ENCODE measurements at places on chromosomes 6 and 20. TPM values are rescaled to one million over a fixed set of nuclear protein-coding genes. Genes with fewer than 3 reads are reported as not detected.

GRCh38 chr6:7033202-7033601 is 74.6 kb upstream of the RREB1 start:
- H3K4me1 ChIP-seq = no peaks in the 10 kb centered on the region
- H3K36me3 ChIP-seq = no peaks in the 10 kb centered on the region
- no peak for DNase-seq
- H3K27ac ChIP-seq = no peak overlapping the region
- H3K27me3 ChIP-seq = no peaks in the 10 kb centered on the region
- no peak overlapping the region for H3K4me3 ChIP-seq

SLC26A8 gene
- not detected for total RNA-seq

- no peaks in the 10 kb centered on the region for H3K36me3 ChIP-seq
- no peaks in the 10 kb centered on the region for H3K4me1 ChIP-seq
- H3K27ac ChIP-seq = no peak overlapping the region
- no peaks in the 10 kb centered on the region for H3K27me3 ChIP-seq
Measured at GRCh38 chr6:101799531-101799930, 406.0 kb downstream of the GRIK2 start.

HEY2 gene
- total RNA-seq = 0.25 TPM

GRCh38 chr6:64782877-64783276 is 924.1 kb downstream of the EYS start:
- no peaks in the 10 kb centered on the region for H3K4me1 ChIP-seq
- H3K27me3 ChIP-seq = no peaks in the 10 kb centered on the region
- H3K36me3 ChIP-seq = no peaks in the 10 kb centered on the region
- no peak overlapping the region for H3K4me3 ChIP-seq

ELOVL4 gene
- total RNA-seq = 0.79 TPM

RAB44 gene
- total RNA-seq = 0.35 TPM

- H3K4me1 ChIP-seq = no peaks in the 10 kb centered on the region
- no peak for DNase-seq
- H3K27ac ChIP-seq = no peak overlapping the region
- no peak overlapping the region for H3K4me3 ChIP-seq
- no peaks in the 10 kb centered on the region for H3K36me3 ChIP-seq
- no peaks in the 10 kb centered on the region for H3K27me3 ChIP-seq
Measured at GRCh38 chr6:147406783-147407182, 101.7 kb upstream of the SAMD5 start.

- no peaks in the 10 kb centered on the region for H3K27me3 ChIP-seq
- no peak overlapping the region for H3K27ac ChIP-seq
- H3K4me3 ChIP-seq = no peak overlapping the region
Measured at GRCh38 chr6:105489216-105489530, 86.3 kb upstream of the PREP start.

TUBB2B gene
- 0.63 TPM for total RNA-seq

TFAP2D gene
- total RNA-seq = not detected

DNA sequence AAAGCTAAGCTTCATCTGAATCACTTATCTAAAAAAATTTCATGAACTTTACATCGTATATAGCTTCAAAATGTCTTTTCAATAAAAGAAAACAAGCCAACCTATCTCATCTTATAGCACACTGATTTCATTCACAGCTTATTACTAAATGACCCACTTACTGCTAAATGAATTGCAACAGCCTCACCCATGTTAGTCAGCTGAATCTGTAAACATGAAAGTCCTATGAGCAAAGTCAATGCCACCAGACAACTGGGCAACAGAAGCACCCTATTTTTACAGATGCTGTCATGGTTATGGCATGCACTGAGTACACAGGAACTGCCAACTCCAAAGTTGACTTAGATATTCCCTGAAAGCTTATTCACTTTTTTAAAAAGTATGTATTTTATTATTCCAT is 41.2 kb upstream of the DST start:
- DNase-seq = no peak
- no peaks in the 10 kb centered on the region for H3K4me1 ChIP-seq
- H3K27ac ChIP-seq = no peak overlapping the region
- H3K36me3 ChIP-seq = no peaks in the 10 kb centered on the region
- H3K27me3 ChIP-seq = no peaks in the 10 kb centered on the region

DNA sequence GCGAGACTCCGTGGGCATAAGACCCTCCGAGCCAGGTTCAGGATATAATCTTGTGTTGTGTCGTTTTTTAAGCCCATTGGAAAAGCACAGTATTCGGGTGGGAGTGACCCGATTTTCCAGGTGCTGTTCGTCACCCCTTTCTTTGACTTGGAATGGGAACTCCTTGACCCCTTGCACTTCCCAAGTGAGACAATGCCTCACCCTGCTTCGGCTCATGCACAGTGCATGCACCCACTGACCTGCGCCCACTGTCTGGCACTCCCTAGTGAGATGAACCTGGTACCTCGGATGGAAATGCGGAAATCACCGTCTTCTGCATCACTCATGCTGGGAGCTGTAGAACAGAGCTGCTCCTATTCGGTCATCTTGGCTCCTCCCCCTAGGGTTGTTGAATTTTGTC is 307.7 kb upstream of the DEFB115 start:
- H3K4me3 ChIP-seq = no peak overlapping the region
- no peaks in the 10 kb centered on the region for H3K4me1 ChIP-seq
- DNase-seq = no peak
- no peaks in the 10 kb centered on the region for H3K27me3 ChIP-seq
- H3K27ac ChIP-seq = no peak overlapping the region
- no peaks in the 10 kb centered on the region for H3K36me3 ChIP-seq

GRCh38 chr6:50549026-50549425 is 164.3 kb upstream of the TFAP2D start:
- H3K27ac ChIP-seq = no peak overlapping the region
- no peaks in the 10 kb centered on the region for H3K4me1 ChIP-seq
- no peak for DNase-seq
- H3K36me3 ChIP-seq = no peaks in the 10 kb centered on the region

GRCh38 chr6:134165561-134166201 is 113.3 kb upstream of the SLC2A12 start:
- H3K4me3 ChIP-seq = no peak overlapping the region
- H3K4me1 ChIP-seq = peaks cover 9% of the 10 kb centered on the region
- H3K36me3 ChIP-seq = peaks cover 5% of the 10 kb centered on the region
- no peak for DNase-seq

SLC35B2 gene
- 21.6 TPM for total RNA-seq

CRISP3 gene
- total RNA-seq = not detected

OPRL1 gene
- total RNA-seq = 1.1 TPM

- H3K27me3 ChIP-seq = no peaks in the 10 kb centered on the region
- no peak overlapping the region for H3K27ac ChIP-seq
- DNase-seq = no peak
- H3K36me3 ChIP-seq = no peaks in the 10 kb centered on the region
- no peak overlapping the region for H3K4me3 ChIP-seq
Measured at GRCh38 chr6:82614518-82614917, 250.9 kb downstream of the TPBG start.

DNA sequence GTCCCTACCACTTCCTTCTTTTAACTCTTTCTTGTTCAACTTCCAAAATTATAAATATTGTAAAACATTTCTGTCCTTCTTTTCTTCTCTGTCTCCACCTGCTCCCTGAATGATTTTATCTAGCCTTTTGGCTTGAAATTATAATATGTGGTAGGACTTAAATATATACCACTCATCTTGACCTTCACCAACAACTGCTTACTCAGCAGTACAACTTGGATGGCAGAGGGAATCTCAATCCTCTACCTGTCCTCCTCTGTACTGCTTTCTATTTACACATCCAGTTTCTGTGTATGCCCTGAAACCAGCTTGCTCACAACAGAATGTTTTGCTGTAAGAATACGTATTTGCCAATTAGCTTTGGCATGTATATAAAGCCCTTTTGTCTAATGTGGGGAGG is 1392.5 kb downstream of the EPHA7 start:
- no peaks in the 10 kb centered on the region for H3K27me3 ChIP-seq
- no peak for DNase-seq
- no peaks in the 10 kb centered on the region for H3K4me1 ChIP-seq
- no peaks in the 10 kb centered on the region for H3K36me3 ChIP-seq
- no peak overlapping the region for H3K4me3 ChIP-seq
- H3K27ac ChIP-seq = no peak overlapping the region

DDR1 gene
- 19.3 TPM for total RNA-seq

FAM209B gene
- 3.3 TPM for total RNA-seq

CTCFL gene
- total RNA-seq = not detected

DNA sequence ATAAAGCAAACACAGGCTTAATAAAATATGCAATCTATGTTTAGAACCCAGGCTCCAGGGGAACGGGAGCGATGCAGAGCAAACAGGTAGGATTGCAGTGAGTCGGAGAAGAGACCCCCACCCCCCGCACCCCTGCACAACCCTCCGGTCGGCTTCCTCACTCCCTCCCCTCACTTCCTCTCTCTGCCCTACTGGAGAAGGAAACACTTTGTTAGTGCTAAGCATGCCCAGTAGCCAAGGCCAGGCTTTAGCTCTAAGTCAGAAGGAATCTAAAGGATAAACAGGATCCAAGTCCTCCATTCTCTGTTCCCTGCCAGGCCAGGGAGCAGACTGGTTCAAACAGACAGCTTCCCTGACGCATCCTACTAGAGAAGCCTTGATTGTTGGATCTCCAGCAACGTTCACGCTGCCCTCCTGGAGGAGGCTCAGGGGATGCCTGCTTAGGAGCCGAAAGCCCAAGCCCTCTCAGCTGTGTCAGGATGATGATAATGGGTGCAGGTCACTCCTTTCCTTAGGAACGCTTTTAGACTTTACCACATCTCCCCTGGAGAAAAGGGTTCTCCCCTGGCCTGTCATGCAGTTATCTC is 14.7 kb downstream of the FOXQ1 start:
- DNase-seq = no peak
- H3K27ac ChIP-seq = no peak overlapping the region
- no peaks in the 10 kb centered on the region for H3K4me1 ChIP-seq
- H3K36me3 ChIP-seq = no peaks in the 10 kb centered on the region
- H3K4me3 ChIP-seq = no peak overlapping the region
- H3K27me3 ChIP-seq = peaks cover 6% of the 10 kb centered on the region

SIRPB1 gene
- 0.62 TPM for total RNA-seq

DNA sequence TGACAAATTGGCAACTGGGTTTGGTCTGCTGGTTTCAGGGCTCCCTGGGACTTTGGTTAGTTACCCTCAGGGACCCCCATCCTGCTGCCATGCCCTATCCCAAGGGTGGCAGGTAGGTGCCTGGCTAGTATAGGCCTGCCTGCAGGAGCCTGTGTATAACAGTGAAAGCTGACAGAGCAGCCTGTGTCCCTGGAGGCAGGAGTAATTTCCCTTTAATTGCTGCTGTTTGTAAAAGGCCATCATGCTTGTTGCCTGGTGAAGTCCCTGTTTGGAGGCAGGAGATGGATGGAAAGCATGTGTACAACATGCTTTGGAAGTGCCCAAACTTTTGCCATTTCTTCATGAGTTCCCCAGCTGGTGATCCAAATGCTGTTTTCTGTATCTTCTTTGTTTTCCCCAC is 30.1 kb downstream of the CMTR1 start:
- no peaks in the 10 kb centered on the region for H3K27me3 ChIP-seq
- no peak for DNase-seq
- no peaks in the 10 kb centered on the region for H3K4me1 ChIP-seq

CEP250 gene
- 67.7 TPM for total RNA-seq

ZBTB12 gene
- 3.5 TPM for total RNA-seq

DNA sequence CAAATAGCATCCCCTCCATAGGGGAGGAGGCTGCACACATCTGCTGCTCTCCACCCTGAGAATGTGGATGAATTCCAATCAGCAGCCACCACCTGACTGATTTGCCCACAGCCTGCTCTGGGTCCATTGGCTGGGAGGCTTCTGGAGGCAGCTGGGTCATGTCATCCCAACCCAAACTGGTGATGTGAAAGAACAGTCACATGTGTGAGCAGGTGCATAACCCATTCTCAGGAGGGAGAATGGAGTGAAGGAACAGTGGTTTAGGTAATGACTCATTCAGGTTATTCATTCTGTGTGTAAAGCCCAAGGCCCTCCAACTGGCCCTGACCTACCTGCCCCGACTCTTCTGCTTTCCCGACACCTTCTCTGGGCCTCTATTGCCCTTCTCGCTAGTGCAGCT is 90.9 kb upstream of the GCM1 start:
- no peak for DNase-seq
- peaks cover 17% of the 10 kb centered on the region for H3K4me1 ChIP-seq
- no peaks in the 10 kb centered on the region for H3K27me3 ChIP-seq
- H3K36me3 ChIP-seq = no peaks in the 10 kb centered on the region
- H3K4me3 ChIP-seq = no peak overlapping the region

DNA sequence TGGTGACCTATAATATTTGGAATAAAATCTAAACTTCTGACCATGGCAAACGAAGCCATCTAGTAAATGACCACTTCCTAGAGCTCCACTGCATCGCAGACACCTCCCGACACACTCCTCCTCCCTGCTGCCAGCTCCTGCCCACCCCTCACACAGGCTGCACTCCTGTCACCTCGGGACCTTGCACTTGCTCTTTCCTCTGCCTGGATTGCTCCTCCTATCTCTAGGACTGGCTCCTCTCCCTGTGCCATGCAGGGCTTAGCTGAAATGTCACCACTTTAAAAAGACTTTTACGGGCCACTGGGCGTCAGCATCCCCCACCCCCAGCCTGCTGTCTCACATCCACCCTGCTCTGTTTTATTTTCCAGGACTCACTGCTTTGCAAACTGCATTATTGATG is 87.6 kb upstream of the MC3R start:
- no peaks in the 10 kb centered on the region for H3K36me3 ChIP-seq
- H3K27ac ChIP-seq = no peak overlapping the region
- peaks cover 3% of the 10 kb centered on the region for H3K27me3 ChIP-seq
- no peak for DNase-seq

DNA sequence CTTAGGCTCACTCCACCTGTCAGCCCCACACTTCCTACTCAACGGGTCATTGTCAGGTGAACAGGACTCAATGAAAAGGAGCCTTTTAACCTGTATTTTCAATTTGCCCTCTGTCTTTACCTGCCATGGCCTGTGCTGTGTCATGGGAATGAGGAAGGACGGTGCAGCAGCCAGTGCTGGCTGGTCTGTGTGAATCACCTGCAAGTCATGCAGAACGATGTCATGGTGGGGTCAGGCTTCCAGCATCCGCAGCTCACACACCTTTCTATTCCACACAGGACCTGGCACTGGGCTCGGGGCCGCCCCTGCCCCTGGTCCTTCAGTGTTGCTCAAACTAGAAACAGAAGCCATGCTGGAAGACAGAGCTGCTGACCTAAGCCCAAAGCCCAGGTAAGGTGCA is 188.7 kb upstream of the GMDS start:
- H3K4me1 ChIP-seq = no peaks in the 10 kb centered on the region
- DNase-seq = no peak
- H3K4me3 ChIP-seq = no peak overlapping the region
- H3K27me3 ChIP-seq = no peaks in the 10 kb centered on the region
- H3K27ac ChIP-seq = no peak overlapping the region
- H3K36me3 ChIP-seq = no peaks in the 10 kb centered on the region

RAET1L gene
- total RNA-seq = not detected

DNA sequence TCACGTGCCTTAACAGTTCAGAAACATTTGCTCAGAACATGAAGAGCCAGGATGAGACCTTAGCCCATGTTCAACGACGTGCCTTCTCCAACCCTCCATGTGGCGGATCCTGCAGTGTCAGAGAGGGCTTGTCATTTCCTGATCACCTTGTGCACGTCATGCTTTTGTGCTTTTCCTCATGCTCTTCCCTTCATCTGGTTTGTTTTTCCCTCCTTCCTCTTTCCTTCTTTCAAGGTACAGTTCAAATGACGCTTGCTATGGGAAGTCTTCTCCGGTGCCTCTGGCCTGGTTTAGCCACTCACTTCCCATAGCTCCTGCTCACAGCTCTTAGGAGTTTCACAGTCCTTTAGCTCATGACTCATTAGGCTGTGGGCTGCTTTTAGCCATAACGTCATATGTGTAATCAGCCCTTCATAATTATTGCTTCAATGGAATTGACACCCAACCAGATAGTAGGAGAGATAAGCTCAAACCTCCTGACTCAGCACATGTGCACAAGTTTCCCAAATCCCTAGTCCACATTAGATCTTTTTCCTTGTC is 102.7 kb upstream of the CNKSR3 start:
- DNase-seq = no peak
- H3K4me3 ChIP-seq = no peak overlapping the region
- no peaks in the 10 kb centered on the region for H3K4me1 ChIP-seq
- H3K27ac ChIP-seq = no peak overlapping the region
- H3K27me3 ChIP-seq = no peaks in the 10 kb centered on the region
- no peaks in the 10 kb centered on the region for H3K36me3 ChIP-seq

All from T-cell (primary cell).